NCI-H1694 (cell line): ENCODE measurements at places on chromosomes 13 and 19.

DNA sequence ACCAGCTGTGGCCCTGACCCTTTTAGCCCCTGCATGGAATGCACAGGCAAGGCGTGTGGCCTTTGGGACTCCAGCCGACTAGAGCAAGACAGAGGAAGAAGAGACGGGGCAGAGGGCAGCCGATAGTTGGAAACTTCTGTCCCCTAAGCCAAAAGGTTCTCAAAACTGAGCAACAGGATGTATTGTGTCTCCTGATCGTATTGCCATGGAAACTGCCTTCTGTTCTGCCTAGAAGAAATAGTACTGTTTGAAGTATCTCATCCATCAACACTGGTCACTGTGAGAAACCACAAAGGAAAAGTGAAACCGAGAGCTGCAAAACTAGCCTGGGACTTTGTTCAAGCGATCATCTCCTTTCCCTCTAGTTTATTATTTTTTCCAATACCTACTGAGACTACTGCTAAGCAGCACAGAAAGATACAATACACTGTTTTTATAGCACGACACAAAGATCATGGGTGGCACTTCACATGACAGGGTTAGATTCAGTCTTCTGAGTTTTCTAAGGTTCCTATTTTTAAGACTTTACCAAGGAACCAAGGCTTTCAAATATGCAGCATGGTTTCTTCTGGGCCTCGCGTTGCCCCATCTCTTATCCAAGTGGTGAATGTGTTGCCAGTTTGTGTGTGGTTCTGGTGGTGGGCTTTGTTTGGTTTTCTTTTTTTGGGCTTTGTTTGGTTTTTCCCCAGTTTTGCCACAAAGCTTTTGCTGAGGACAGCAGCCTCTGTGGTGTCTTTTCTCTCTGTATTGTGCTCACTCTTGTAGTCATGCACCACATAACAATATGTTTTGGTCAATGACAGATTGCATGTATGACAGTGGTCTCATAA lies 49.3 kb upstream of the GPR183 start:
- DNase-seq = no peak

- no peak for DNase-seq
Observed at GRCh38 chr19:13670846-13671245, 93.5 kb upstream of the MRI1 start.

DNA sequence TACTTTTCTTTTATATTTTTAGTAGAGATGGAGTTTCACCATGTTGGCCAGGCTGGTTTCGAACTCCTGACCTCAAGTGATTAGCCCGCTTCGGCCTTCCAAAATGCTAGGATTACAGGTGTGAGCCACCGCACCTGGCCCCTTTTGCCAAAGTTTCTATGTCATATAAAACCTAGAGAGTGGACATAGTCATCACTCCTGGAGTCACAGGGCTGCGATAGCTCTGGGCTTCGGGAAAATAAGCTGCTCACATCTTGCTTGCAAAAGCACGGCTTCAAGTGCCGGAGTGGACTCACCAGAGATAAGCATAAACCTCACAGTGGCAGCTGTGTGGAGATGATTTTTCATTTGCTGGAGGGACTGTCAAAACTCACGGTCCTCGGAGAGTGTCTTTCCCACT lies 171.2 kb downstream of the TEX29 start:
- DNase-seq = no peak

DNA sequence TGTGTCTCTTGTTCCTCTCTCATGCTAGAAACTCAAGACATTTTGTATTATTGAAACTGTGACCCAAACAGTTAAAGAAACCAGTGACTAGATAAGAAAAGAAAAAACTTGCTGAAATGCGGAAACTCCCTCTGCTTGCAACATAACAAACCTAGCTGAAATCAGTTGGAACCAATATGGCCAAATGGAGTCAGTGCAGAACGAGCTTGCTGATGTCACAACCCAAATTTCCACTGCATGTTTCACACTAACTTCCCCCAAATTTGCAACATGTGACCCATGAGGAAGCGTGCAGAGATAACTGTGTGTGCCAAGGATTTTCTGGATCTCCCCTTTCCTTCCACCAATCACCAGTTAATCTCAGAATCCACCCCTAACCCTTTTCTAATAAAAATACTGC lies 208.0 kb downstream of the DLEU7 start:
- no peak for DNase-seq

- no peak for DNase-seq
Observed at GRCh38 chr13:71067165-71067815, 799.7 kb downstream of the DACH1 start.

DNA sequence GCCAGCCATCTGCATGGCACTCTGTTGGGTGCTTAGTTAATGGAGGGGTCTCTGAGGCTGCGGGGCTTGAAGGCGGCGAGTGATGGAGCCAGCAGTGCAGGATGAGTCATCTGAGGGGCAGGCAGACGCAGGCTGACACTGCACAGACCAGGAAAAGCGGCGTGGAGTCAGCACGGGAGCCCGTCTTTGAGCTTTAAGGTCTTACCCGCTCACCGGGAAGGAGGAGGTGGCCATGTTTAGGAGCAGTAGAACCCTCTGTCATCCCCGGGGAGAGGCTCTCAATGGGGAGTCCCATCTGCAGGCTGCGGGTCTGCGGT lies 13.1 kb downstream of the NAXD start:
- DNase-seq = no peak

DNA sequence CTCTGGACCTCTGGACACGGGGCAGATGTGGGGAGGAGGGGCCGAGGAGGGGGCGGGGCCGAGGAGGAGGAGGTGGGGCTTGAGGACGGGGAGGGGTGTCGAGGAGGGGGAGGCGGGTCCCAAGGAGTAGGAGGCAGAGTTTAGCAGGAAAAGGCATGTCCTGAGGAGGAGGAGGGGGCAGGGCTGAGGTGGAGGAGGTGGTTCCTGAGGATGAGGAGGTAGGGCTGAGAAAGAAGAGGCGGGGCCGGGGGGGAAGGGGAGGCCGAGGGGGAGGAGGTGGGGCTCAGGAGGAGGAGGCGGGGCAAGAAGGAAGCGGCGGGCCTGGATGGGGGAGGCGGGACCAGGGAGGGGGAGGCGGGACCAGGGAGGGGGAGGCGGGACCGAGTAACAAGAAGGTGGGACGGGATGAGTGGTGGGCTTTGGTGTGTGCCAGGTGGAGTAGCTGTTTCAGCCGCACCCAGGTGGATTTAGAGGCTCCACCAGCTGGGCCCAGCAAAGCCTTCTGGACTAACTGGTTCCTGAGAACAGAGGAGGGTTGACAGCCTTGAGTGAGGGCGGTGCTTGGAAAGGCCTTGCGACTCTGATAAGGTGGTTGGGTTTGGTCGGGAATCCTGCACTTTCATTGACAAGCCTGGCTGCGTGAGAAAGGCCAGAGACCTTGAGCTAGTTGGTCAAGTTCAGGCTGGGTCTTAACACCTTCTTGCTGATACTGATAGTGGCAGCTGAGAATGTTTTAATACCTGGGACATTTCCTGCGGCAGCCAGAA lies 7.7 kb downstream of the TECR start:
- no peak for DNase-seq

- no peak for DNase-seq
Observed at GRCh38 chr13:26541678-26542568, 15.6 kb upstream of the WASF3 start.

DNA sequence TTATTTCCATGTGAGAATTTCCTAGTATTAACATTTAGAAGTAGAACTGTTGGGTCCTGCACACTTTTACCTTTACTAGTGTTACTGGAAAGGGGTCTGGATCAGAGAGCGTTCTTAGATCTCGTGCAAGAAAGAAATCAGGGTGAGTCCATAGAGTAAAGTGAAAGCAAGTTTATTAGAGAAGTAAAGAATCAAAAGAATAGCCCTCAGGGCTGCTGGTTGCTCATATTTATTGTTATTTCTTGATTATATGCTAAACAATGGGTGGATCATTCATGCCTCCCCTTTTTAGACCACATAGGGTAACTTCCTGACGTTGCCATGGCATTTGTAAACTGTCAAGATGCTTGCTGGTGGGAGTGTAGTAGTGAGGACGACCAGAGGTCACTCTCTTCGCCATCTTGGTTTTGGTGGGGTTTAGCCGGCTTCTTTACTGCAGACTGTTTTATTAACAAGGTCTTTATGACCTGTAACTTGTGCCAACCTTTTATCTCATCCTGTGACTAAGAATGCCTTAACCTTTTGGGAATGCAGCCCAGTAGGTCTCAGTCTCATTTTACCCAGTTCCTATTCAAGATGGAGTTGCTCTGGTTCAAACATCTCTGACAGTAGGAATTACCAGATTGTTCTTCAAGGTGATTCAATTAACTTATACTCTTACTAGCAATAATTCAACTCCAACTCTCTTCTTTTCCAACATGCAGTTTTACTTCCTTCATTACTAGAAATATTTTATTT lies 27.4 kb downstream of the NDFIP2 start:
- no peak for DNase-seq

GRCh38 chr19:10452726-10453618 lies 32.6 kb downstream of the PDE4A start:
- no peak for DNase-seq

DNA sequence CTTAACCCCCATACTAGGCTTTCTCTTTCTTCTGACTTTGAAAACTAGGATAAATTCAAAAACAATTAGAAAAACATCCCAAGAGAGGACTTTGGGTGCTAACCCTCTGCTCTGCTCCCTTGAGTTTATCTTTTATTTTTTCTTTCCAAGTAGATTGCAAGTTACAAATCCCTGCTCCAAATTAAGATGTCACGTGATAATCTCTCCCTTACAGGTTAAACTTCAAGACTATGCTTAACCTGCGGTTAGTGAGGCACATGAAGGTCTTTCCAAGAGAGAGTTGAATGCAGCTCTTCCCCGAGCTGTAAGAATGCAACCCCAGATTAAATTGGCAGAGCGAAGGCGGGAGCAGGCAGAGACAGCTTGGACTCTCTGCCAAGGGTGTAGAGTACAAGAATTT lies 12.2 kb upstream of the ZNF507 start:
- no peak for DNase-seq

GRCh38 chr19:41925208-41926003 lies 2.8 kb downstream of the ERFL start:
- no peak for DNase-seq

DNA sequence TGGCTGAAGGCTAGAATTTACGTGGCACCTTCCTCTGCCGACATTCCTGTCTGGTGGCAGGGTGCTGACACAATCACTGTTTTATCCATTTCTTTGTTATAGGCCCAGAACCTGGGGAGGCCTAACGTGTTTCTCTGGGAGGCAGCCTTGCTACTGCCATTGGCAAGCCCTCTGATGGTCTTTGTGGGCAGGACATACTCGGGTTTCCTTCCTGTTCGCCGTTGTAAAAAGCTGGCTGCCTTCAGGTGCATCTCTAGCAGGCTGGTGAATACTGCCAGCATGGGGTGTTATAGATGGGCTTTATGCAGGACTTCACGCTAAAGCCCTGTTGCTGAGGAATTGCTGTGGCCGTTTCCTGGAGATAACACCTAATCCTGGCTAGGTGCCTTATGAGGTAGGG lies 28.1 kb downstream of the B3GLCT start:
- no peak for DNase-seq

- DNase-seq = no peak
Observed at GRCh38 chr13:111280681-111281585, 39.5 kb upstream of the TEX29 start.

DNA sequence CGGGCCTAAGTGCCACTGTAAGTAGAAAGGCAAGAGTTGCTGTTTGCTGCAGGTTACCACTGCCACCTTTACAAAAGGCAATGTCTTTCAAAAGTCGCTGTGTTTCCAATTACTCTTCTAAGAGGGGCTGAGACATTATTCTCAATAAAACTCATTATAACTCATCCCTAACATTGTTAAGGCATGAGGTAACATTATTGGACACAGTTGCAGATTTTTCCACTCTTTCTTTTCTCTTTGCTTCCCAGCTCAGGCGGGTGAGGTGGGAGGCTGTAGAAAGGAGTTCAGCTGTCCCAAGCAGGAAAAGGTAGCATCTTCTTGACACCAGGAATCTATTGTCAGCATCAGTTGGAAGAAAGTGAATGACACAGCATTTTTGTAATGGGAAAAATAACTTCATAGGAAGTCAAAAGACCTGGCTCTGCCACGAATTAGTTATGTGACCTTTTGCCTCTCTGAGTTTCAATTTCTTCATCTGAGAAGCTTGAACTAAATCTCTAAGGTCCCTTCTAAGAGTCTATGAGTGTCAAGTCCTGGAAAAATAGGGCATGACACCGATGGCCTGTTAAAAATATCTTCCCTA lies 2.1 kb upstream of the UBL3 start:
- no peak for DNase-seq

DNA sequence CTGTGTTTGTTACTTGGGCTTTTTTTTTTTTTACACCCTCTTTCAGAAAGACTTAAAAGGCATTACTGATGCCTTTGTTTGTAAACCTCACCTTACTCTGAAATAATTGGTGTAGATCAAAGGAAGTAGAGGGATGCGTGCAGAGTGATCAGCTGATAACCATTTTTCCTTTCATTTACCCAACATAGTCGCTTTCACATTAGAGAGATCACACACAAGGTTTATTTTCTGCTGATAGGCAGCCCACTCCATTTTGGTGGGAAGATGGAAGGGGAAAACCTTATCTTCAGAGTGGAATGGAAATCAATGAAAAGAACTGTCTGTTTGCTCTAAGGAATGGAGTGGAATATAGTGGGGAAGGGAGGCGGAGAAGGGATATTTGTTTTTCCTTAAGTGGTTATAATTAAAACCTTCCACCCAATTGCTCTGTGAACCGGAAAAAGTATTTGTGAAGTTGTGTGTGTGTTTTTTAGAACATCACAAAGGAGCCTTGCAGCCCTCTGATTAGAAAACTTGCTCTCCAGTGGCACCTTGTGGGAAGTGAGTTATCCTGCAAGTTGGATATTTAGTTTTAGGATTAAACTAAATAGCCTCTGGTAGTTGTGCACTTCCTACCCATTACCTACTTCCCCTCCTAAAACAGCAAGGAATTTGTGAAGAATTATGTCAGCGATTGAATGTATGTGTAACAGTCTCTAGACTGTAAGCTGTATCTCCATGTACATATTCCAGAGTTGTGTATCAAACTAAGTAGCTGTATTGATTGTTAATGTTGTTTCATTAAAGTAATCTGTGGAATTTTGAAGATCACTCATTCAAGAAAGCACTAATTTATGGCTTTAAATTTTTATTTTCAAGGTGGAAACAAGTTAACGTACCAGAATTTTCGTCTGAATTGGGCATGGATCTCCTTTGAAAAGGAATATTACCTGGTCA lies 76.8 kb downstream of the FREM2 start:
- peak; percentile 16 for DNase-seq

GRCh38 chr19:44925114-44925891 lies 10.9 kb downstream of the APOC1 start:
- no peak for DNase-seq

DNA sequence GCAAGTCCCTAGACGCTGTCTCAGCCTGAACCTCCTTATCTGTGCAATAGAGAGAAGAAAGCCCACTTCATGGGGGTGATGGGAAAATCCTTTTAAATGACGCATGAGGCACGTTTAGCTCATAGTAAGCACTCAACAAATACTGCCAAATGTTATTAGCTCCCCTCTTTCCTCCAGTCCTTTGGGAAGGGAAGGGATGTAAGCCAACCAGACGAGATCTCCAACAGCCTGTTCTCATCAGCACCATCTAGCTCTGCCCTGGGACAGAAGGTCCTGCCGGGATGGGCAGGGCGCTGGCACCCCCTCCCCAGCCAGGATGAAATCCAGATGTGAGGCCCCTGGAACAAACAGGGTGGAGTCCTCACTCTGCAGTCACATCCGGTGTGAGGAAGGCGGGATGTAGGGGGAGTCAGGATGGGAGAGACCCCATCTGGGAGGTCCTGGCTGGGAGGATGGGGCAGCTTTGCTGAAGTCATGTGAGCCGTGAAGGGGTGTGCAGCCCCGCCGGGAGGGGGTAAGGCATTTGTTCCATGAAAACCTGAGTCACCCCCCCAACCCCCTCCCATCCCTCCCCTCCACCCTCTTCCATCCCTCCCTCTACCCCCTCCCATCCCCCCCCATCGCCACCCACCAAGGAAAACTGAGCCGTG lies 4.6 kb downstream of the S1PR2 start:
- no peak for DNase-seq

- DNase-seq = peak; percentile 2
Observed at GRCh38 chr13:106083620-106084350, 451.7 kb downstream of the EFNB2 start.
